ENCODE measurements at places on chromosomes 12 and 14.

DNA sequence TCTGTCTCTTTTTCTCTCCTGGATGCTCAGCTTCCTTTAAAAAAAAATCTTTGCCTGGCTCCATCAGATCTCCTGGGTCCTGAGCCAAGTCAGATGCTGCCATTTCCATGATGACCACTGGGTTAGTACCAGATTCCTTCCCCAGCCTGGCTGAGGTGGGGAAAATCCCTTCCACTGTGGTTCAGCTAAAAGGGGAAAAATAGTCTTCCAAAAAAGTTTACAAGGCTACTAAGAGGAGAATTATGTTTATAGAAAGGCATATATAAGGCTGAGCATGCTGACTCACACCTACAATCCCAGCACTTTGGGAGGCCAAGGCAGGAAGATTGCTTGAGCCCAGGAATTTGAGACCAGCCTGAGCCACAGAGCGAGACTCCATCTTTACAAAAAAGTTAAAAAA lies 28.4 kb upstream of the GAS2L3 start:
- no peak for DNase-seq

- DNase-seq, result no peak
Observed at GRCh38 chr12:120943482-120943881, 34.9 kb upstream of the HNF1A start.

- DNase-seq, result peak; percentile 48
Observed at GRCh38 chr12:6688543-6688998, 604 bp downstream of the ZNF384 start.

DNA sequence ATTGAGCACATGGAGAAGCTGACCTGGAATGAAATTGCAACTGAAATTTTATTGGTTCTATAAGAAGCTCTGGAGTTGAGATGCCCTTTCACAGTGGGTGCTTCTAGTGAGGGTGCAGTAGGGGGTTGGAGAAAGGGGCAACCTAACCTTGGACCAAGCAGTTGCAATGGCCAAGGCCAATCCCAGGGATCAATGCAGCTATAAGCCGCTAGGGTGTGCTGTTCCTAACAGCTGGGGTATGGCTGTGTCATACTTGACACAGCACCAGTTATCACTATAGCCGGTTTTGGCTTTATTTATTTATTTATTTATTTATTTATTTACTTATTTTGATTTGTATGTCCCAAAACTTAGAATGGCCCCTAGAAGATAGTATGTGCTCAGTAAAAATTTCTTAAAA lies 505.9 kb downstream of the FLRT2 start:
- no peak for DNase-seq

DNA sequence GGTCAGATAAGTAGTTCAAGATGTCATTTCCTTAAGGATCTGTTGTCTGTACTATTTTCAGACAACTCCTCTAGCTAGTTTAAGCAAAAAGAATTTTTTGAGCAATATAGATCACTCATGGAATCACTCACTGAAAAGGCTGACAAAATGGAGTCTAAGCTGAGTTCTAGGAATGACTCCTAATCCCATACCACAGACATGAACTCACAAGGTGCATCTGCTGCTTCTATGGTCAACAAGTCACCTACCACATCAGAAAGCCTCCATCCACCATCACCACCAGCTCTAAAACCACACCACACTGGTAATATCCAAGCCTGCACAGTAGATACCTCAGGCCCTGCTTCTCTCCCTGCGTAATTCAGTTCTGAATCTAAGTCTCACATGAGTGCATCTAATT lies 33.0 kb downstream of the PWP1 start:
- DNase-seq, result no peak

- DNase-seq, result no peak
Observed at GRCh38 chr12:2113119-2113912, 60.5 kb downstream of the CACNA1C start.

- DNase-seq, result no peak
Observed at GRCh38 chr12:26119391-26119989, 5.3 kb downstream of the BHLHE41 start.

- DNase-seq, result no peak
Observed at GRCh38 chr14:52318826-52319645, 4.9 kb downstream of the PTGER2 start.

DNA sequence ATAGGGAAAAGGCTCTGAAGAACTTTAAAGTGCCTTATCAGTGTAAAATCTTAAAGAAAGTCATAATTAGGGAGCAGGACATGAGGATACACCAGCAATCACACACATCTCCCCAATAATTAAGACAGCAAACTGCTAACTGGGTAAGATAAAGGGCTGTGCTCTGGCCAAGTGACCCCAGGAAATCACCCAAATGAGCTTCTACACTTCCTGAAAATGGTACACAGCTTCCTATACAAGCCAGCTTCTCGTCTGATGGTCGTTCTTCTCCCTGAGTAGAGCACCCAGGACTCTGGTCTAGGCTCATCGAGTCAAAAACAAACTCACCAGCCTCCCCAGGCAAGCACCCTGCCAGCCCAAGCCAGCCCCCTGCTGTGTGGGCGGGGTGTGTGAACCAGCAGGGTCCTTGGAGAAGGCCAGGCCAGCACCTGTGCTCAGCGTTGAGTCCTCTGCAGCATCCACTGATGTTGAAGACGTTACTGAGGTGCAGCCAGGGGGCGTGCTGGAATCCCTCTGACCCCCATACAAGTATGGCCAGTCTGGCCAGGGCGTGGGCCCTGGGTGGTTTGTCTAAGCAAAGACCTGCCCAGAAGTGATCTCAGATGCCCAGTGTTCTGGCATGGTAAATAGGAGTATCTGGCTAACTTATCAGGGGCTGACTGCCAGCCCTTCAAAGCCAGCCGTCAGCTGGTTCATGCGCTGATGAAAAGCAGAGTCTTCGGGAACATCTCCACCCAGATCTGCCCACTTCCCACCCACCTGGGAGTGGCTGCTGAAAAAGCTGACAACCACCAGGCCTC lies 41.4 kb downstream of the ACTN1 start:
- DNase-seq, result no peak

DNA sequence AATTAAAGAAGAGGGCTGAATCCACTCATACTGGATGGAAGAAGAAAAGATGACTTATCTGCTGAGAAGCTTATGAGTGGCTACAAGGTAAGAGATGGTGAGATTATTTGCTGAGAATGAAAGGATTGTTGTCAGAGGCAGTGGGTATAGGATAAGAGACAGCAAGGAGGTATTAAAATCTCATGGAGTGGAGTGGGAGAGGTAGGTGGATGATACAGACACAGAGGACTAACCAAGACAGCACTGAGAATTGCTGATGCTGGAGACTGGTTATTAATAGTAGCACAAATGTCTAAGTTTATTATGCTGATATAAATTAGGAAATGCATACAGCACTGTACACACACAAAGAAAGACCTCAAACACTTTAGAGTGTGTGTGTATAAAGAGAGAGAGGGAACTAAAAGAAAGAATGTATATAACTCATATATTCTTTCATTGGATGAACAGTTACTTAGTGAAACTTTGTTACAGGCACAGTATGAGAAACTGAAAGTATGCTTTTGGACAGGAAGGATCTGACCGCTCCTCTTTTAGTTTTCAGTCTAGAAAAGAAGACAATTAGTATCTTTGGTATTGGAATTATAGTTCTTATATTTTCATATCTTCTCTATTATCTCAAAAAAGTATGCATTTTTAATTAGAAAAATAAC lies 543.1 kb downstream of the LRFN5 start:
- DNase-seq, result no peak

DNA sequence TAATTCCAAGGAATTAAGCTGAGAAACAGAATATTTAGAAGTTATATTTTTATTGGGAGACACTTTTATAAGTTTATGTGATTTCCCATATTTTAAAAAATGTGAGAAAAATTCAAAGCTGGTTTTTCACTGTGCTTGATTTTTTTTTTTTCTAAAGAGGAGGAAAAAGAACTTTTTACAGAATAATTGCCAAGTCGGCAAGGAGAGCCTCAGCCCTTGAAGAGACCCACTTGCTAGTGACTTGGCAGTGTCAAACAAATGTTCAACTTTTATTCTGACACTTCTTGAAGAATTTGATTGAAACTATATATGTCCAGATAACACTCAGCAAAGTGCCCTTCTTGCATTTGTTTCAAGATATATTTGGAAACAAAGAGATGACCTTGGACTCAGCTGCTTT lies 52.3 kb upstream of the ATP2A2 start:
- DNase-seq, result no peak

DNA sequence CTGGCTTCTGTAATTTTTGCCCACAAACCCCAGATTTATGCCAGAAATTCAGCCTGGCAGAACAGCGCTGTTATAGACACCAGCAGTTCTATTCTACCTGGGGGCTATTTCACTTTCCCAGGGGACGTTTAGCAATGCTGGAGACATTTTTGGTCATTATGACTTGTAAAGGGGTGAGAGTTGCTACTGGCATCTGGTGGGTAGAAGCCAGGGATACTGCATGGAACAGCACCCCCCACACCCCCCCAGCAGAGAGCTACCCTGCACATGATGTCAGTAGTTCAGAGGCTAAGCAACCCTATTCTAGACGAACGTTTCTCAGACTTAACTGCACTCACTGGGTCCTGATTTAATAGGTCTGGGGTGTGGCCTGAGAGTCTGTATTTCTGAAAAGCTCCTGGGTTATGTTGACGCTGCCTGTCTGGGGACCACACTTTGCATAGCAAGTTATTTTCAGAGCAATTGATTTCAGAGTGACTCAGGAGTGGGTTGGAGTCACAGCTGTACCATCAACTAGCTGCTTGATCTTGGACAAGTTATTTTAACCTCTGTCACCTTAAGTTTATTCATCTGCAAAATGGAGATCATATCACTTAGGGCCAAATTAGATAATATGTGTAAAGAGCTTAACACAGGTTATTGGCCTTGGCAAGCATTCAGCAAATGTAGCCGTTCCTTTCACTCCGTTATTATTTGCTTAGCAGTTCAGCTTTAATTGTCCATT lies 48.5 kb downstream of the CHST11 start:
- DNase-seq, result no peak

DNA sequence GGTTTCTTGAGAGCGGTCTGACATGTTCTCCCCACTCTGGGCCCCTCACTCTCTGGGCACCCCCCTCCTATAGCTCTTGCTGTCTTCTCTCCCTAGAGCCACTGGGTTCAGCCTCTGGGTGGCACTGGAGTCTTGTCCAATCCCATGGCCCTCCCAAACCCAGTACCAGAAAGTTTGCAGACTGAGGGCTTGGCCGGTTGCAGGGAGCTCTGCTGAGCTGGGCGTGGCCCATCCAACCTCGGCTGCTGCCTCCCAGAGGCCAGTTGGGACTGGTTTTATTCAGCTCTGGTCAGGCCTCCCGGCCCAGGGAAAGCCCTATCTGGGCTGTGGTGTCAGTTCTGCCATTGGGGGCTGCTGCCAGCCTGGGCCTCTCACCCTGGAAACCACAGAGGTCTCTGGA lies 37.9 kb downstream of the ISCA2 start:
- DNase-seq, result no peak

DNA sequence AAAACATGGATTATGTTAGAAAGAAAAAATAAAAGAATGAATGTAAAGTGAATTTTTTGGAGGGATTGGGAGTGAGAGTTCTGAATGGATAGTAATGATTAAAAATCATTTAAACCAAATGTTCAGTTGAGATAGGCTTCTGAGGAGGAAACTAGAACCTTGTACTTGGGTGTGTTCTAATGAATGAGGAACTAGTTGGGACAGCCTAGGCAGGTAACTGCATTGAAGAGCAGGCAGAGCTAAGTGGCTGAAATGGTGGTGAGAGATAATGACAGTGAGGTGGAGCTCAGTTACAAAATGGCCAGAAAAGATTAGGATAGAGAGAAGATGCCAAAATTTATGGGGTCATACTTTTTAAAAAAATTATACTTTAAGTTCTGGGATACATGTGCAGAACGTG lies 132.9 kb downstream of the ATP23 start:
- no peak for DNase-seq

GRCh38 chr12:8907513-8907912 lies 6.8 kb upstream of the PHC1 start:
- DNase-seq, result no peak

- DNase-seq, result no peak
Observed at GRCh38 chr12:14910090-14910915, 24.6 kb upstream of the MGP start.

- DNase-seq, result no peak
Observed at GRCh38 chr14:104450811-104451401, 128.7 kb upstream of the C14orf180 start.

- DNase-seq, result no peak
Observed at GRCh38 chr14:94394581-94395207, 6.3 kb upstream of the SERPINA1 start.

DNA sequence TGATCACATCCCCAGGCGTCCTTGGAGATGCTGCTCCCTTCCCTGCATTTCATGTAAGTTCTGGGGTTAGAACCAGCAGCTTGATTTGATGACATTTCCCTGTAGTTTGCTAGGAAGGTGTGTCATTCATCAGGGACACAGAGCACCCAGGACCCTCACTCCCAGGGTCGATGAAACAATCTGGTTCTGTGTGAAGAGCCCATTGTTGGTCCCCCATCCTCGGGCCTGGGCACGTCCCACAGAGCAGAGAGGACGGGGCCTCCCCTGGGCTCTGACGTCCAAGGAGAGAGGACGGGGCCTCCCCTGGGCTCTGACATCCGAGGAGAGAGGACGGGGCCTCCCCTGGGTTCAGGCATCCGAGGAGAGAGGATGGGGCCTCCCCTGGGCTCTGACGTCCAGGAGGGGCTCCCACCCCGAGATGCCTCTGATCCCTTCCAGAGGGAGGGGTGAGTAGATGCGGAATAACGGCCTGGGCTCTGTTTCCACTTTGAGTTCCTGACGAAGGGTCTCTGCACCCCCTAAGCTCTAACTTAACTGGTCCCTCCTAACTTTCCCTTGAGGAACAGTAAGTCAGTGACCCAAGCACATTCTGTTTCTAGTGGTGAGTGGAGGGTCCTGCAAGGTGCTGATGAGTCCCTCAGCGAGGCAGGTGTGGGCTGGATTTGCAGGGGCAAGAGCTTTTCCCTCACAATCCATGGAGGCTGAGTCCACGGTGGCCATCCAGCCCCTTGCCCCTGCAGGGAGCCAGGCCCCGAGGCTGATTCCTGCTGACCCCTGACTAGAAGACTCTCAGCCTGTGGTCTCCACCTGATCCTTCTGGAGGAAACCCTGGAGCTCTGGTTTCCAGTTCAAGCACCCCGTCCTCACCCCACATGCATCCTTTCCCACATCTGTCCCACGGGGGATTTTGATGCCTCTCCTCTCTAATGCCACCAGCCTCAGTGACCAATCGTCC lies 35.5 kb upstream of the SFSWAP start:
- DNase-seq, result no peak

DNA sequence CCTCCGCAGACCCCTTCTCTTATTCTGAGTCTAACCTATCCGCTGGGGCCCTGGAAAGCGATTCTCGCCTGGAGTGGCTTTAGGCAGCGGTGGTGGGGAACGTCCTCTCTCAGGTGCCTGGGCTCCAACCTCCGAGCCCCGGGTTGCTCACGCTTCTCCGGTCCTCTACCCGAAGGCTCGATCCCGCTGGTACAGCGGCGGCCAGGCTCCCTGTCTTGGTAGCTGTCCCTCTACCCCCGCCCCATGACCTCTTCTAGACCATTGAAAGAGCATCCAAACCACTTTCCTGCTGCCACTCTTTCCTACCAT lies 505 bp upstream of the HEBP1 start:
- DNase-seq, result no peak

GRCh38 chr12:98814254-98814653 lies 169.2 kb downstream of the APAF1 start:
- DNase-seq, result no peak
